Placental epithelial cell (primary cell): ENCODE measurements at places on chromosomes 6 and 20. TPM values are rescaled to one million over a fixed set of nuclear protein-coding genes. Genes with fewer than 3 reads are reported as not detected.

Gene SPATS1
- not detected in 2 replicates for total RNA-seq

Gene NRN1
- 0.39 TPM in 1 of 2 replicates, not detected in the other for total RNA-seq

Gene DLK2
- total RNA-seq, result 6.8 and 11.0 TPM in 2 replicates

Gene SDCBP2
- 3.1 and 6.7 TPM in 2 replicates for total RNA-seq

Gene NKX2-4
- not detected in 2 replicates for total RNA-seq

Gene FOXQ1
- not detected in 2 replicates for total RNA-seq

Gene BPIFB1
- total RNA-seq, result not detected in 2 replicates

Gene MAK
- total RNA-seq, result under 0.01 TPM in 1 of 2 replicates, not detected in the other

Gene SNAP91
- under 0.01 TPM in 1 of 2 replicates, not detected in the other for total RNA-seq

Gene ZC2HC1B
- 0.33 TPM in 1 of 2 replicates, not detected in the other for total RNA-seq

Gene OR2J3
- not detected in 2 replicates for total RNA-seq

Gene EYA4
- total RNA-seq, result under 0.01 and 0.79 TPM in 2 replicates

Gene RIPOR3
- total RNA-seq, result 0.22 and 0.39 TPM in 2 replicates

Gene PKHD1
- total RNA-seq, result 0.11 and 0.79 TPM in 2 replicates

Gene IPCEF1
- 0.11 and 1.2 TPM in 2 replicates for total RNA-seq

Gene SLC35D3
- not detected in 2 replicates for total RNA-seq

Gene TP53RK
- total RNA-seq, result 12.1 and 14.9 TPM in 2 replicates

Gene DACT2
- 0.65 and 0.79 TPM in 2 replicates for total RNA-seq

Gene MICA
- total RNA-seq, result 28.3 and 31.0 TPM in 2 replicates

Gene ROS1
- total RNA-seq, result under 0.01 TPM in 1 of 2 replicates, not detected in the other

Gene RFX6
- total RNA-seq, result not detected in 2 replicates

Gene ADAM33
- total RNA-seq, result 3.1 TPM in 2 replicates
